ENCODE measurements at places on chromosomes 5 and 9. TPM values are rescaled to one million over a fixed set of nuclear protein-coding genes. Genes with fewer than 3 reads are reported as not detected.

The SLC22A4 gene
- 5.1 TPM for total RNA-seq

The SV2C gene
- 0.04 TPM for total RNA-seq

The TAF11L10 gene
- total RNA-seq: not detected

The LPAR1 gene
- 11.5 TPM for total RNA-seq

The ITK gene
- 0.02 TPM for total RNA-seq

The CNTRL gene
- 8.6 TPM for total RNA-seq

The AGXT2 gene
- not detected for total RNA-seq

The DMRT1 gene
- not detected for total RNA-seq

The POLR1E gene
- total RNA-seq: 57.2 TPM

The HTR1A gene
- total RNA-seq: not detected

The HSPA4 gene
- 190 TPM for total RNA-seq

The CSF2 gene
- 0.37 TPM for total RNA-seq

The F2RL2 gene
- 93.9 TPM for total RNA-seq
